Fibroblast of lung (primary cell): ENCODE measurements at places on chromosomes 5 and 9.

DNA sequence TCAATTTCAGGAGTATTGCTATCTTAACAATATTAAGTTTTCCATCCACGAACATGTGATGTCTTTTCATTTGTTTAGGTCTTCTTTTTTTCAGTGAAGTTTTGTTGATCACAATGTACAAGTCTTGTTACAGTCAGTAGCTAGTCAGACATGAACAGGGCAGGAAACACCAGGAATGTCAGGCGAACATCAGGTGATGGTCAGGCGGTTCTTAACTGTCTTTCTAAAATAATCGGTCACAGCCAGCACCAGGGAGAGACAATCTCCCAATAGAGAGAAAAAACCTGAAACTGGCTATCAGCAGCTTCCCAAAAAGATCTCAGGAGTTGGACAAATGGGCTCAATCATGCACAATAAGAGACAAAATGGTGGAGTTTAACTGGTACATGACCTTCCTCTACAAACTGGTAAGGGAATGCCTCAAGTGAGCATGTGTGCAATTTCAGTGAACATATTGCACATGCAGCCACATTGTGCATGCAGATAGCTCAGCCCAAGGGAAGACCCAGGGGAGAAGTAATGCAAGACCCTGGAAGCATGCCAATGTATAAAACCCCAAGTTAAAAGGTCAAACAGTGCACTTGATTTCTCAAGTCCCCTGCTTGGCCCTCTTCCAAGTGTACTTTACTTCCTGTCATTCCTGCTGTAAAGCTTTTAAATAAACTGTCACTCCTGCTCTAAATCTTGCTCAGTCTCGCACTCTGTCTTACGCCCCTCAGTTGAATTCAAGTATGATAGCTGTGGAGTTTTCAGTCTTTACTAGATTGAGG, 176.1 kb upstream of the RASEF start:
- DNase-seq = no peak

GRCh38 chr9:122779181-122779580, 9.6 kb upstream of the OR5C1 start:
- DNase-seq = no peak

DNA sequence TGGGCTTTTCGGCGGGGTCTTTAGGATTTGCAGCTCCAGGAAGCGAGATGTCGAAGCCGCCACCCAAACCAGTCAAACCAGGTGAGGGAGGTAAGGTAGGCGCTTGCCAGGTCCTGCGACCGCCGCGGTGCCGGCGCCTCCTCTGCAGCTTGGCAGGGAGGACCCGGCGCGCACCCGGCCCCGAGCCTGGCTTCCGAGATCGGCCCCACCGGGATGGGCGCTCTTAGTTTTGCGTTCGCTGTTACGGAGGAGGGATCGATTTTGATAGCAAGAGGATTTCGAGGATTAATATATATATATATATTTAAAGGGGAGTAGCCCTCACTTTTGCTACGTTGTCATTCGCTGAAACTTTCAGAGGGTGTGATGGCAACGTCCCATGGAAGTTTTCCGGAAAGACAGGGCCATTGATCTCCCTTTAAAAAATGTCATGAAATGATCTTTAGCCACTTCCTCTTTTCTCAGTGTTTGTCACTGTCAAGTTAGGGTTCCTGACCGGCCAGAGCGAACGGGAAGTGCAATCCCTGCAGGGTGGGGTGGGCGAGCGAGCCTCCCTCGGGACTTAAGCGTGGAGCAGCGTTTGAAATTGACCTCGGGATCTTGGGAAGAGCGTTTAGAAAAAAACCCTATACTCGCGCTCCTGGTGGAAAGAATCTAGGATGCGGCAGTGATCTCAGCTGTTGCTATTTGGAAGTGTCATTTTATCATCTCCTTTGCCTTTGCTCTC, 495 bp downstream of the OSTF1 start:
- DNase-seq = peak; percentile 67

DNA sequence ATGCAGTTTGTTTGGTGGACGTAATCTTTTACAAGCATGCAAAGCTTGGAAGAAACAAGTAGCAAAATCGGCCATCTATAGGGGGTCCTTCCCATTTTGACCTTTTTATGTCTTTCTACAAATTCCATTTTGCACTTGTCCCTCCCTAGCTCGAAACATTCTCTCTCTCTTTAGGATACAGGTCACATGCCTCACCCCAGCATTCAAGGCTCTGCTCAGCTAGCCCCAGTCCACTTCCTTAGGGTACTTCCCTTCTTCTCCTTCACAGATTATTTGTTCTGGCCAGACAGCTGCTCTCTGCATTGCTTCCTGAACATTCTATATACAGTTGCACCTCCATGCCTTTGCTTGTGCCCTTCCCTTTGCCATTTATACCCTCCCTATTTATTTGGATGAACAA, 31.7 kb upstream of the TRIM14 start:
- no peak for DNase-seq

DNA sequence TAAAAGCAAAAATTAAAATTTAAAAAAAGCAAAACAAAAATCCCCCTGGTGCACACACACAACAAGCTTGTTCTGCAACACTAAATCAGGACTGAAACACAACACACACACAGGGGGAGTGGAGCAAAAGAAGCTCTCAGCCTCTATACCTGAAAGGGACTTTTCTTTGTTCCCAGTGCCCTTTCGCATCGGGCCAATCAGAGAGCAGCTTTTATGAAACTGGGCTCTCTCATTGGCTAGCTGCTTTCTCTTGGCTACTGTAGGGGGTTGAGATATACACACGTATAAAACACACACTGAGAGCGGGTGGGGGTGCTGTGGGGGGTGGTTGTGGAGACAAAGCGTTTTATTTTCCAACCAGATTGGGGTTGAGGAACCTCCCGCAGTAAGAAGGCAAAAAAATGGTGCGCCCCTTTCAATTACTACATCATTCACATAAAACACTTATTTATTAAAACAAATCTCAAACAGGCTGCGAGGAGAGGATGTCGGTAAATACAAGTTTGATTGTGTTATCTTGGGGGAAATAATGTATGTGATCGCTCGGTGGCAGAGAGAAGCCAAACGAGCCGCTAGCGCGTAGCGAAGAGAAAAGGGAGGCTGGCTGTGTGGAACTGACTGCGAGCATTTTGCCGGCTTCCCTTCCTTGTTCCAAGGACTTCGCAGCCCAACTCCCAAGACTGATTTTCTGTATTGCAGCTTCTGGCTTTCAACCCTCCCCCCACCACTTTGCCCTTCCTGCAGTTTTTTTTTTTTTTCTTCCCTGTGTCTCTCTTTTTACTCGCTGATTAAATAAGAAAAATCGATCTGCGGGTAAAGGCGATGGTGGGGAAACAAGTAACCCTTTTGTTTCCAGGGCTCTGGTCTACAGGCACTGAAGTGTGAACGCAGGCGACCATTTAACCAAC, 2.5 kb upstream of the ZNF608 start:
- peak; percentile 93 for DNase-seq
